ENCODE measurements at places on chromosomes 12 and 14.

GRCh38 chr12:103387385-103387784, 108.4 kb downstream of the C12orf42 start:
- DNase-seq, result no peak

- DNase-seq, result no peak
Observed at GRCh38 chr12:74794522-74794921, 256.9 kb downstream of the ATXN7L3B start.

GRCh38 chr12:103540319-103540718, 44.6 kb upstream of the C12orf42 start:
- DNase-seq, result no peak

GRCh38 chr14:73239393-73240241, 2.3 kb downstream of the PAPLN start:
- DNase-seq, result no peak

DNA sequence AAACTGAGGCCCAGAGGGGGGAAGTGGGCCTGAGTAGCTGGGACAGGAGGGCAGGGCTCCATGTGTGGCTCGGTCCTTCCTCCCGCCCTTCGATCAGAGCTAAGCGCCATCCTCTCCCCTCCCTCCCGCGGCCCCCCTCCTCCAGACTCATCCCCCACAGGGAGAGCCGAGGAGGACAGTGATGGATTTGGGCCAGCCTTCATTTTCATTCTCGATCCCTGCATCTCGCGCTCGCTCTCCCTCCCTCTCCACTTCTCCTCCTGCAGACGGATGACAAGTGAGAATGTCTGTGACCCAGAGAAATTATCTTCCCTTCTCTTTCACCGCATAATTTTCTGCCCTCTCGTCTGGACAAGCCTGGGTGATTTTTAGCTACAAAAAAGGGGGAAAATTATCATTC, 183.3 kb downstream of the RBM19 start:
- DNase-seq, result no peak

DNA sequence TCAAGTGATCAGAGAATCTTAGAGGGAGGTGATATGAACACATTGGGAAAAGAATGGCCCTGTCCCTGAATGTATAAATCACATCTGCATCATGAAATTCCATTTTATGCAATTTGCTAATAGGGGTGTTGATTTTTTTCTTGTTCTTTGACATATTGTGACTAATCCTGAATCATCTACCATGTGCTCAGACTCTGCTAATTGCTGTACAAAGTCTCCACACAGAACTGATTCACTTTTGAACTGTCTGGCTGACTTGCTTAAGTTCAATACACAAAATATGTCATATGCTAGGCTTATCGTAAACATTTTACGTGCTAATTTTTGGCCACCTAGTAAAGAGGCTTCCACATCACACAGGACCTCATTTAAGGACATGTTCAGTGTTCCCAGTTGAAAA, 2.6 kb downstream of the TMEM132D start:
- no peak for DNase-seq

GRCh38 chr12:110217996-110218674, 62.9 kb upstream of the ATP2A2 start:
- DNase-seq, result no peak

DNA sequence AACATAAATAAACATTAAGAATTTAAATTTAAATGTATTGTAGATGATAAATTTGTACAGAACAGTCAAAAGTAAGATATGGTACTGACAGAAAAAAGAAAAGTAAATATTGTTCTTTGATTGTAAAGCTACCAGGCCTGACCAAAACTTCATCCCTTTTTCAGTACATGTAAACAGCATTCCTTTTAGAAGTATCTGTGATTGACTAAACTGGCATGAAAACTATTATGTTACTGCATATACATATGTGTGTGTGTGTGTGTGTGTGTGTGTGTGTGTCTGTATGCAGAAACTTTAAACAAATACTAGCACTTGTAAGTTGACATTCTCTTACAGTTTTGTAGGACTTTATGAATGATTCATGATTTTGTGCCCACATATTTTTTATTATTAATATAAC, 270.9 kb downstream of the C12orf50 start:
- DNase-seq, result no peak

- no peak for DNase-seq
Observed at GRCh38 chr12:95976416-95976832, 19.7 kb downstream of the HAL start.

DNA sequence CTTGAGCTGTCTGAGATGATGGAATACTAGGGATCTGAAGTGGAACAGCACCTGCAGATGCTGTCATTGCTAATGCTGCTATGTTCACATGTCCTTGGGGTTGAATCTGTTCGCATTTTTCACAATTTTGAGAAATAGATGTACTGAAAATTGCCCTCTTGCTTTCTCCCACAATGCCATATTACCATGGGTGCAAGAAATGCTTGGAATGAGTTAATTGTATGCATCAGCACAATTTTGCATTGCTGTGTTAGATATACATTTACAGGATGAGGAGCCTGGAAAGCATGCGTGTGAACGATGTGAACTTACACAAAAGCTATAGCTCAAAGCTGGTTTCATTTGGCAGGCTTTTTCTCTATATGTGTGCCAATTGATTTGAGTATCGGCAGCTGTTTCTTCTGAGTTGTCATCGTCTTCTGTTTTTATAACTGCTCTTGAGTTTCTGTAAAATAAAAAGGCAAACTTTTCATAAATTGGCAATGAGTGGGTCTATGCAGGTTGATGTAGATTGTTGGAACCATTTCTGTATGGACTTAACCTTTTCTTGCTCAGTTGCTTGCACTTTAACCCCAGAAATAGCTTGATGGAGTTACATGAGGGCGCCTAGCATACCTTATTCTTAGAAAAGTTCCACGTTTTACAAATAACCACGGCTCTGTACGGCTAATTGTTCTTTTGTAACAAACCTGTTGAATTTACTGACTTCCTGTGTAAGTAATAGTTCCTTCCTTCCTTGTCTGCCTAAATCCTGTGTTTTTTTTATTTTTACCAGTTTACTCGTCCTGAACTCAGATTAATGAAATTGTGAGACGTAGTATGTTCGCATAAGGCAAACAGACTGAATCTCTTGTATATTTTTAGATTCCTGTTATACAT, 105.9 kb downstream of the FGD4 start:
- no peak for DNase-seq

Measured in stimulated activated CD8-positive, alpha-beta memory T cell treated with anti-CD3 and anti-CD28 coated beads, Interleukin-4, amount 100 ng/mL, for 1 hour (primary cell).